ENCODE measurements at places on chromosomes 6 and 20. TPM values are rescaled to one million over a fixed set of nuclear protein-coding genes. Genes with fewer than 3 reads are reported as not detected.

DNA sequence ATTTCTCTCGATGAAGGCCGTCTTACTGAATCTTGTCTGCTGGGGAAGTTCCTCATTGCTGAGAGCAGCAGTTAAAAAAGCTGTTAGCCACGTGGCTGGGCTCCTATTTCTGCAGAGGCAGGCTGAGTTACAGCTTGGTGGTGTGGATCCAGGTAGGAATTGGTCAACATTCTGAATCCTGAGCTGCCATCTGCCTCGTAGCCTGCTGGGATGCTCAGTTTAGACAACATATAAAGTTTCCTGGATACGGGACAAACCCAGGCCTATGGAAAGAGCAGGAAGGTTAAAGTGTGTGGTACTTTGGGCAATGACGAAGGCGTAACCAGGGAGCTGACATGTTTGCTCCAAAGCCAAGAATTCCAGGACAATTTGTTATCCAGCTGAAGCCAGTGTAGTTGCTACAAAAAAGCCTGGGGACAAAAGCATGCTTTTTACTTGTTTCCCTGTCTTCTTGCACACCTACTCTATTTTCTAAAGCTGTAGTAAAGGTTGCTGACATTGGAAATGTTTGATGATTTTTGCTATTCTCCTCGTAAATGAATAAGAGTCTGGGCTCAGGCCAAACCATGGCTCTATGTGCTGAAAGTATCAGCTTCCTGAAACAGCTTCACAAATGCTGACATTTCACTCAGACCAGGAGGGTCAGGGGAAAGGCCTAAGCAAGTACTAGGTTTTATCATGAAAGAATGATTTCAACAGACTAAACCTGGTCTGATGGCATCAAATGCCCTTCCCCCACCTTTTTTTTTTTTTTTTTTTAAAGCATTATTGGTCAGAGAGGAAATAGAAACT lies 12.4 kb upstream of the MYLK2 start:
- no peak for DNase-seq

The BCAS1 gene
- total RNA-seq: 0.10 TPM

DNA sequence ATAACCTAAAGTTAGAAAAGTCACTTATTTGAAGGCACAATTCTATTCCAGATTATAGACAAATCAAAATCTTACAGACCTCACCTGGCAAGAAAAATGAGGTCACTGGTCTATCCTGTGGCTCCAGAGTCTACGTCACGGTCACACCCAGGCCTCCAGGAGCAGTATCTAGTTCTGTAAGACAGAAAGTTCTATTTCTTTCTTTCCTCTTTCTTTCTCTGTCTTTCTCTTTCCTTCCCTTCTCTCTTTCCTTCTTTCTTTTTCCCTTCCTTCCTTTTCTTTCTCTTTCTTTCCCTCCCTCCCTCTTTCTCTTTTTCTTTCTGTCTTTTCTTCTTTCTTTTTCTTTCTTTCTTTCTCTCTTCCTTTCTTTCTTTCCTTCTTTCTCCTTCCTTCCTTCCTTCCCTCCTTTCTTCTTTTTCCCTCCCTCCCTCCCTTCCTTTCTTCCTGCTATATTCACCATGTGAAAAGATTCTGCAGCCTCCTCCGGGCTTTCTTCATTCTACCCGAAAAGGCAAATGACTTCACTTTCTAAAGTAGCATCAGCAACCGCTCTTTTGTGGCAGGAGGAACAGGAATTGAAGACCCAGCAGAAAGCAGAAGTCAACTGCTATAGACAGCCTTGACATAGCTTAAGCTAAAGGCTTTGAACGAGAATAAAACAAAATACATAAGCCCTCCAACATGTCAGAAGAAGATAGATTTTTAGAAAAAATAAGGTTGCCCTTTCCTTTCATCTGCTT lies 83.9 kb upstream of the SIRPG start:
- no peak for DNase-seq

The NFYA gene
- 24.5 TPM for total RNA-seq

DNA sequence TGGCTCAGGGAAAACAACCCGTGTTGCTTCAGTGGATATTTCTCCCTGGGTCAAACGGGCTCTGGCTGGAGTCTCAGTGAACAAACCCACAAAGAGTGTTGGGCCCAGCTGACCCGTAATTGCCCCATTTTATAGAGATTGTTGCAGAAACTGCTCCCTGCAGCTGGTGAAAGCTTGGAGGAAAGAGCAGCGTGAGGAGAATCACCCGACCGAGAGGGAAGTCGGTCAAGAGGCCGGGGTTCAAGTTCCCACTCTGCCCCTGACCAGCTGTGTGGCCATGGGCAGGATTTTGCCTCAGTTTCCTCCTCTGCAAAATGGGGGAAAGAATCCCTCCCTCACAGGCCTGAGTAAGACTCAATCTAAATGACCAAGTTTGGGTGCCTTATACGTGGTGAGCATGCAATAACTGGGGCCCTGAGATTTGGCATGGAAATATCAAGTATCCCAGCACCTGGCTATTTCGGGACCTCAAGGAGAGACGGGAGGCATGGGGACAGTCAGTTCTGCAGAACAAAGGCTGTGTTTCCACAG lies 1.7 kb upstream of the TGM2 start:
- DNase-seq: no peak

The SLC13A3 gene
- total RNA-seq: not detected

- DNase-seq: no peak
These were observed 98.7 kb downstream of the TRERF1 start for GRCh38 chr6:42352856-42353564.

- DNase-seq: peak; percentile 6
These were observed 29.8 kb downstream of the RHAG start for GRCh38 chr6:49606721-49607390.

The POM121L2 gene
- not detected for total RNA-seq

DNA sequence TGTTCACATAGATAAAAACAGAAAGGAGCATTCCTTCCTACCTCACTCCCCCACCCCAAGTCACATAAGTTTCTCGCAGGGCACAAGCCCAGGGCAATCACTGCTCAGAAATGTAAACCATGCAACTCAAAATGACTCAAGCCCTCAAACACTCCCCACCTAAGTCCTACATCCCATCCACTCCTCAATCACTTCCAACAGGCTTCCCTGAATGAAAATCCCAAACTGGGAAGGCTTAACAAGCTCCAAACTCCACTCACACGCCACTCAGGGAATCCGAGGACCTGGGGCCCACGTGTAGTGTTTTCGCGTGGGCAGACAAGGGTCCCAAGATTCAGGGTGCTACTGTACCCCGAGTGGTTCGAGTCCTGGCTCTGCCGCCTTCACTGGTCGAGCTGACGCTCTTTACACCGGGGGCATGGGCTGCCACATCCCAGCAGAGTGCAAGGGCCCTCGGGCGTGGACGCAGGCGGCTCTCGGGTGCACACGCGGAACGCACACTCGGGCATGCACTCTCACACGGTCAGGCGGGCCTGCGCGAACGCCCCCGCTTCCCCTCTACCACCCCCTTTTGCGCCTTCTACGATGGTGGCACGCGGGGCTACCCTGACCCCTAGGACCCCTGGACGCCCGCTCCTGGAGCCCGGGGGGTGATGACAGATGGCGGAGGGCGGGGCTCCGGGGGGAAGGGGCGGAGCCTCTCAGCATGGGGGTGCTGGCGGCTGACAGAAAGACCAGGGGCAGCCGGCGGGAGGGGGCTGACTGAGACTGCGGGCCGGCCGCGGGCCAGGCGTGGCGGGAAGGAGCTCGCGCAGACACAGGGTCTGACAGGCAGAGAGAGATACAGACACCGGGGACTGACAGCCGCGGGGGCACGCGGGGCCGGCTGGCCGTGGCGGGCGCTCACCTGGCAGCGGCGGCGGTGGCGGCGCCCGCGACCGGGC lies 657 bp downstream of the ZHX3 start:
- peak; percentile 67 for DNase-seq

The ARMH2 gene
- total RNA-seq: not detected

The GGTLC1 gene
- not detected for total RNA-seq

The WFDC5 gene
- total RNA-seq: not detected

- DNase-seq: no peak
These were observed 27.4 kb downstream of the GLP1R start for GRCh38 chr6:39075807-39076622.

The CLPSL1 gene
- not detected for total RNA-seq

GRCh38 chr6:27825025-27825793 lies 87.0 kb downstream of the OR2B2 start:
- no peak for DNase-seq

The TMEM217 gene
- total RNA-seq: 4.9 TPM

- DNase-seq: peak; percentile 63
These were observed 8.6 kb upstream of the BTNL2 start for GRCh38 chr6:32415521-32416019.

The POLR1H gene
- 50.6 TPM for total RNA-seq

- no peak for DNase-seq
These were observed 7.5 kb upstream of the KIAA1755 start for GRCh38 chr20:38267901-38268514.

The CD24 gene
- total RNA-seq: 0.27 TPM

The PDCD2 gene
- total RNA-seq: 161 TPM

The SLC22A7 gene
- not detected for total RNA-seq

The SPATA25 gene
- 1.0 TPM for total RNA-seq

The MRAP2 gene
- total RNA-seq: not detected

- no peak for DNase-seq
These were observed 500.2 kb upstream of the CDH4 start for GRCh38 chr20:60751826-60752225.
